ENCODE measurements at places on chromosomes 12 and 14.

- H3K27ac ChIP-seq: no peak overlapping the region
- H3K36me3 ChIP-seq: no peaks in the 10 kb centered on the region
- peak overlapping the region; percentile 49 for H3K4me3 ChIP-seq
- H3K27me3 ChIP-seq: peaks cover 70% of the 10 kb centered on the region
Measured at GRCh38 chr14:60637479-60638315, 11.6 kb downstream of the SIX1 start.

DNA sequence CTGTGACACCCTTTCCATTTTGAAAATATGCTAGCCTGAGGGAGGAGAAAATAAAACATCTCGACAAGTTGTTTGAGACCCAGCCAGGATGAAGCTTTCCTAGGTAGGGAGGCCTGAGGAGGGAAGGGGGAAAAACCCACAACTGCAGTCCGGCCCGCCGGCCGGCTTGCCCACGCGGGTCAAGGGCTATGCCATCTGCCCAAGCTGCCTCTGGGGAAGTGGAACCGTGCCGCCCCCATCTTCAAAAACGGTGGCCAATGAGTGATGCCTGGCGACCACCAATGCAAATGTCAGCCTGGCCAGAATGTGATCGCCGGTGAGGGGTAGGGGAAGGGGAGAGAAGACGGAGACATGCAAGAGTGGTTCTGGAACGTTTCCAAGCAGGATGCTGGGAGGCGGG is 263.5 kb upstream of the ALG10B start:
- DNase-seq: no peak
- no peak overlapping the region for H3K4me3 ChIP-seq
- no peaks in the 10 kb centered on the region for H3K27me3 ChIP-seq
- H3K27ac ChIP-seq: no peak overlapping the region

DNA sequence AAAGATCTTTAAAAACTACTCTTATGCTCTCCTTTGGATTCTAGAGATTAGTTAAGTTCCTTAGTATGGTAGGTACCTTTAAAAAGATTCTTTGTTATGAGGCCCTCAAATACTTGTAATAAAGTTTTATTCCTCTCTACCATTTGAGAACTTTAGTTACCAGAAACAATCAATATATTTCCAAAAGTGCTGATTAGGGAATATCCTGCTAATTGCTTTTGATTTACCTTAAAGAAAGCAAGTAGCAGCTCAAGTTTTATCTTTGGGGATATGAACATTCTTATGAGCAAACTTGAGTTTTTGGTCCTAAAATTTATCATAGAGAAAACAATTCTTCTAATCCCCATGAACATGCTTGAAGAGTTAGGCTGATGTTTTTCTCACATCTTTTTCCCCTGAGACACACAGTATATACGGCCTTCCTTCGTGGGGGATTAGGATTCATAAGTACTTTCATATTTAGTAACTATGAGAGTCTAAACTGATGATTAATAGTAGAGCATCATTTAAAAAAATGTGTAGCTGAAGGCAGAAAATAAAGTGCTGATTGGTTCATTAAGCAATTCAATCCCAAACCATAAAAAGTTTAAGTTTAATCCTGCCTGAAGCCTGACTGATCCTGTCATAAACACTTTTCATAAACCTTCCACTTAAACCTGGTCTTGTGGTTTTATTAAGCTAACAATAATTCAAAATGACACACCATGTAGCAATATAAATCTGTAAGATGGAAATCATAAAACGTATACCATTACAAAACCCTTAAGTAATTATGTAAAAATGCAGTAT is 380.5 kb upstream of the FBXO33 start:
- H3K27me3 ChIP-seq: no peaks in the 10 kb centered on the region
- H3K27ac ChIP-seq: no peak overlapping the region
- no peak for DNase-seq

DNA sequence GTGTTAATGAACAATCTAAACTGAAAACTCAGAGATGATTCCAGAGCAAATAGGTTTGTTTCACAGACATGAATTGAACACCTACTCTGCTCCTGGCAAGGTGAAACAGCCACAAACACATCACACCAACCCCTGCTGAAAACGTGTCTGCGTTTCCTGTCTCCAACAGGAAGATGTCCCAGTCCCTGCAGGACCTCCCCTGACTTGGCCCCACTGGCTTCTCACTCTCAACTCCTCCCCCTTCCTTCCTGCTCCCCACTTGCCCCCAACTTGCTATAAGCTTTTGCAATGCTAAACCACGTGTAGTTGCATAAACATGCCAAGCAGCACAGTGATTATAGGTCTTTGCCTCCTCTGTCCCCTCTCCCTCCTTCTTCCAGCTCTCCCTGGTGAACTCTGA is 567.6 kb downstream of the BCL11B start:
- no peak overlapping the region for H3K4me3 ChIP-seq
- no peaks in the 10 kb centered on the region for H3K4me1 ChIP-seq
- H3K27me3 ChIP-seq: no peaks in the 10 kb centered on the region
- H3K27ac ChIP-seq: no peak overlapping the region
- DNase-seq: no peak

DNA sequence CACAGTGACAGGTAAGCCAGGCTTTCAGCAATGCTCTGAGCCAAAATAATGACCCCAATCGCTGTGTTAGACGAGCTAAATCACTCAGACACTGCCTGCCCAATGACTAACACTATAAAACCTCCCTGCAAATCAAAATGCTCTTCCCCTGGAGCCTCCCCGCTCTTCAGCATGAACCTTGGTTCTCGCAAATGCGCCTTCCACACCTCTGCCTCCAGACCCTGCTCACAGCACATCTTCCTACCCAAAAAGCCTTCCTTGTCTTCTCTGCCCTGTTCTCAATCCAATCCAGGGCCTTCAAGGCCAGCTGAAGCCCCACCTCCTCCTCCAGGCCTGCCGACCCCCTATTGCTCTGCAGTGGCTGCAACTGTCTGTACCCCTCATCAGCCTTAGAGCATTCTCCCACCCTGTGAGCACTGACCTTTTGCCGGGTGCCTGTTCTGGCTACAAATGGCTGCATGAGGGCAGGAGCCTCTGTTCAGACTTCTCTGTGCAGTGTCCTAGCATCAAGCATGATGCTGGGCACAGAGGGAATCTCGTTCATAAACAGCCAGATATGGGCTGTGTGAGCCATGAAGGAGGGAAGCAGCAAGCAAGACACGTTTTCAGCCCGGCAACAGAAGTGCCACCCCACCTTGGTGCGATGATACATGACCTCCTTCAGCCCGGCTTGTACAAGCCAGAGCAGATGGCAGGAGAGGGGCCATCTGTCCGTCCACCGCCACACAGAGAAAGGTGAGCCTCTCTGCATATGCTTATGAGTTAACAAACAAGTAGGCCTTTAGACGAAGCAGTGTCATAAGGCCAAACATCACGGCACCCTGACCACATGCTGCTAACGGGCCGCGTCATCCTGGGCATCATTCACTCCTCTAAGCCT is 64.5 kb upstream of the DDX11 start:
- H3K36me3 ChIP-seq: no peaks in the 10 kb centered on the region
- H3K27me3 ChIP-seq: no peaks in the 10 kb centered on the region
- no peak overlapping the region for H3K4me3 ChIP-seq
- H3K4me1 ChIP-seq: peaks cover 12% of the 10 kb centered on the region

DNA sequence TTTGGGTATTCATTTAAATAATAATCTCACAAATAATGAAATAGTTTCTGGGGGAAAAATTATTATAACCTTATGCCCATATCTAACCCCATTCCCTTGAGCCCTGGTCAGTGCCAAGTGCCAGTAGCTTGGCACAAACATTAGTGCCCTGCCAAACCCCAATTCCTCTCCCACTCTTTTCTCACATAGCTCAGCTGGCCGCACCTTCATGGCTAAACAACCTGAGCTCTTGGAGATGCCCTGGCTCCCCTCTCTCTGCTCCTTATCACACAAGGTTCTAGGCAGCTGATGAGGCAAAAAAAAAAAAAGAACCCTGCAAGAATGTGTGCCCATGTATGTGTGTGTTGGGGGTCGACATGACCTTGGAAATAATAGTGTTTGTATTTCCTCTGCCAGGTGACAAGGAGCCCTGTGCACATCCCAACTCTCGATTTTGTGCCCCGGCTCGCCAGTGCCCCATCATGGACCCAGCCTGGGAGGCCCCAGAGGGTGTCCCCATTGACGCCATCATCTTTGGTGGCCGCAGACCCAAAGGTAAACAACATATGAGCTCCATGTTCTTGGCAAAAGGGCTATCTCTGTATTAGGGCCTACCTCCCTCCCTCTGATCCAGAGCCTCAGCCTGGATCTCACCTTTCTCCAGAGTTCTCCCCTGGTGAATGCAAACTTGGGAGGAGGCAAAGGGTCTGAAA is 8.4 kb downstream of the PCK2 start:
- H3K27me3 ChIP-seq: no peaks in the 10 kb centered on the region
- no peak for DNase-seq
- no peak overlapping the region for H3K4me3 ChIP-seq
- no peaks in the 10 kb centered on the region for H3K36me3 ChIP-seq
- H3K27ac ChIP-seq: no peak overlapping the region
